ENCODE measurements at places on chromosomes 11 and 22. TPM values are rescaled to one million over a fixed set of nuclear protein-coding genes. Genes with fewer than 3 reads are reported as not detected.

GRCh38 chr11:119445379-119445778 is 22.4 kb upstream of the THY1 start:
- no peak for DNase-seq

- DNase-seq = no peak
Observed at GRCh38 chr11:69377029-69377952, 83.3 kb downstream of the MYEOV start.

Gene PLAAT5
- not detected for total RNA-seq

Gene TTLL12
- 27.8 TPM for total RNA-seq
